ENCODE measurements at places on chromosomes 3 and 15. TPM values are rescaled to one million over a fixed set of nuclear protein-coding genes. Genes with fewer than 3 reads are reported as not detected.
A peak's percentile ranks its signal among the peaks of the same experiment; 100 is the strongest.

- DNase-seq: peak; percentile 65
Observed at GRCh38 chr3:171704002-171704401, 106.3 kb downstream of the PLD1 start.

DNA sequence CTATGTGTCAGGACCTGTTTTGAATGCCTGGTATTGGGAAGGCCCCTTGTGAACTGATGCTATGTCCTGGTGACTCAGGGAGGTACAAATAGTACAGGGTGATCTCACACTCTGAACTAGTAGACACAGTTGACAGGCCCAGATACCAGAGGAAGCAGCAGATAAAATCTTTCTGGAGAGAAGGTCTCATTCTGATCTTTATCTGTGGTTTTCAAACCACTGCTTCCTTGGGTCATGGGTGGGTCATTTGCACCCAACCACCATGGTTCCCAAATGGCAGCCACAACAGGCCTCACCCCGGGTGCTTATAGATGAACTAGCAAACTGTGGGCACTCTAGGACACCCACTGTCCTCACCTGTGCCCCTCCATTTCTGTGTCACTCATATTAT is 43.4 kb downstream of the PXYLP1 start:
- DNase-seq: peak; percentile 63

- no peak for DNase-seq
Observed at GRCh38 chr3:103601666-103602065, 1166.9 kb downstream of the ZPLD1 start.

- peak; percentile 71 for DNase-seq
Observed at GRCh38 chr3:171393032-171393744, 67.0 kb downstream of the TNIK start.

DNA sequence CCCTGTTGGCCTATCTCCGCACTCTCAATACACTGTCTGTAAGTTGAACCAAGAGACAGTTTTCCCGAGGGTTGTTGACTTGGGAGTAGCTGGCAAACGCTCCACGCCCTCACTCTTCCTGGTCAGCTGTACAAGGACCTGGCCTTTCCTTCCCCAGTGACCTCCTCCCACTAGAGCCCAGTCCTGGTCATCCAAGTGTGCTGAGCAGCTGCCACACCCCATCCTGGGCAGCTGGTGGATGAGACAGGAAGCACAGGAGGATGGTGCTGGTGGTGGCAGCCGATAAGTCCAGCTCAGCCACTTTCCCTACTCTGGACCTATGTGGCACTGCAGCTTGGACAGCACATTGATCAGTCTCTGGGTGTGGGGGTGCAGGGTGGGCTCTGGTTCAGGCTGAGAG is 19.8 kb downstream of the PFKFB4 start:
- no peak for DNase-seq

GRCh38 chr15:68213991-68214837 is 9.1 kb upstream of the CALML4 start:
- DNase-seq: no peak

DNA sequence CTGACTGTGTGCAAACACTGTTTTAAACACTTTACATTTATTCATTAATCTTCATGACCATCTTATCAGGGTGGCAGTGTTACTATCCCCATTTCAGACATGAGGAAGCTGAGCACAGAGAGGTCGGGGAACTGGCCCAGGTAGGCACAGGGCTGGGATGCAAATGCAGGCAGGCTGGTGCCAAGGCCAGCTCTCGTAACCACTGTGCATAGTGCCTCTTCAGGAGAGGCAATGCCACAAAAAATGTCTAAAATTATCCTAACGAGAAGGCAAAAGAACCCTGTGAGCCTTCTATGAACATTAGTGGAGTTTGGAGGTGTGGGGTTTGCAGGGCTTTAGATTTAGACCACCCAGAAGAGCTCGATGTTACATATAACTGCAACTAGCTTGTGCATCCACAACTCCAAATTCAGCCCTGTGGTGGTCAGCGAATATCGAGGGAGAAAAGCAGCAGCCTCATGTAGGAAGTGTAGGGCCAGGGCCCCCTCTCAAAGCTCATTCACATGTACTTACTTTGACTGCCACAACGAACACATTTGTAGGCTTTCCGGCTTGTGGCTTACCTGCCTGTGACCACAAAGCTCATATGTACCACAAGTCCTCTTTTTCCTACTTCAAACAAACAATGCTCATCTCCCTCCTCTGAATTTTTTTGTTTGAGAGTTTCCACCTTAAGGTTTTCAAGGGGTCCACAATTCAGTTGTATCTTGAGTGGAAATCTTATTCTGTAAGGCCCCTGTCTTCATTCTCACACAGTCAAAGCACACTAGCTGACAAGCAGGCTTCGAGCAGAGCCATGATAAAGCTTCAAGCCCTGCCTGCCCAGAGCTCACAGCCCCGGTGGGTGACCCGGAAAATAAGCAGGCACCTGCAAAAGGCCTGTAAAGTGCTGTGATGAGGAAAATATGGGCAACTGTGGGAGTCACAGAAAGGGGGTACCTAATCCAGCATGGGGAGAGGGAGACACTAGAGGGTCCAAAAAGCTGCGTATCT is 722.9 kb upstream of the CFAP20DC start:
- DNase-seq: no peak

DNA sequence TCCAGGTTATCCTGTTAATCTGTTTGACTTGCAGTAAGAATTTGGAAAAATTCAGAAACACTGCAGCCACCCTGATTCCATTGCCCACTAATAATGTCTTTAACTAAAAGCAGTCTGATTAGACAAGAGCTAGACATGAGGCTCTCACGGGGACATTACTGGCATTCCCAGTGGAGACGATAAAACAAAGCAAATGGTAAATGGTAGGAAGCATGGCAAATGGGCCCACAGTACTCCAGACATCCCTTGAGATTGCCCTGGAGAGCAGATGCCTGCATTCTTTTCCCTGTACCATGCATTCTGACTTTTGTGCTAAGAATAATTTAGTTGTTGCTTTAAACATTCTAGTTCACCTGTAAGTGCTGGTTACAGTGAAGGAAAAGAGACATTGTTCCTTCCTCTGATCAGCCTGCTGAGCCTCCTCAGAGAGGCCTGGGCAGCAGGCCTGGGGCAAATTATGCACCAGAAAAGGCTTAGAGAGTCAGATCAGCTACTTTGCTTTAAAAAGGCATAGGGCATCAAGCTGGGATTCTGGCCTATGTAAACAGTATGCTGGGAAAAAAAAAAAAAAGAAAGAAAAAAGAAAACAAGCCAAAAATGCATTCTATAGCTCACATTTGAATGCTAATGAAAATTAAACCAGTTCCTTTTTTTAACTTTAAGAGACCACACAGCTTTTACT is 204.6 kb downstream of the GABRG3 start:
- no peak for DNase-seq

GRCh38 chr3:25581823-25582222 is 82.9 kb downstream of the TOP2B start:
- DNase-seq: no peak

DNA sequence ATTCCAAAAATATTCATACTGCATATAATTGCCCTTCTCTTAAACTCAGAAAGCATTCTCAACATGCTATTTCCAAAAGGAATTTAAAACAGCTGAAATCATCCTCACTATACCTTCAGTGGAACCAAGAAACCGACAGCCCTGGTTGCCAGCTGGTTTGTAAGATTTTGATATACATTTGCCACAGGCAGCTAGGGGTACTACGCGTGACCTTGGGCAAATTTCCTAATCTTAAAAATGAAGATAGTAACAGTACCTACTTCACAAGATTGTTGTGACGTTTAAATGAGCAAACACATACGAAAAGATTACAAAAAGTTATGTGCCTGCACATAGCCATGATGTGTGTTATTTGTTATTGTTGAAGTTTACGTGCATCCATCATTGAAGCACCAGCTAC is 7.3 kb downstream of the C3orf70 start:
- DNase-seq: no peak

DNA sequence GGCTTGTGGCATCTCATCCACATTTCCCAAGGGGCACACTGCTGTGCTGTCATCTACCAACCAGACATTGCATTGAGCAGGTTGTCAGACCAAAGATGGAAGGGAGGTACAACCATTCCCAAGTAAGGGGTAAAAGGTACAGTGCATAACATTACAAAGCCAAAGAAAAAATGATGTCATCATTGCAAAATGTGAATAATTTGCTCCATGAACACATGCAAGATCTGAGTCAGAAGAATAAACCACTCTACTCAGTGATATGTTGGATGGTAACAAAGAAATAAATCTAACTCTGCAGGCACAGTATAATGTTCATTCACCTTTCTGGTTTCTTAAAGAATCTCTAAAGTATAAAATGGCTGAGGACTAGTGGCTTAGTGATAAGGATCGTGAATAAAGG is 202.7 kb downstream of the MAGI1 start:
- DNase-seq: no peak

GRCh38 chr15:76866716-76867321 is 38.3 kb downstream of the SCAPER start:
- peak; percentile 50 for DNase-seq

DNA sequence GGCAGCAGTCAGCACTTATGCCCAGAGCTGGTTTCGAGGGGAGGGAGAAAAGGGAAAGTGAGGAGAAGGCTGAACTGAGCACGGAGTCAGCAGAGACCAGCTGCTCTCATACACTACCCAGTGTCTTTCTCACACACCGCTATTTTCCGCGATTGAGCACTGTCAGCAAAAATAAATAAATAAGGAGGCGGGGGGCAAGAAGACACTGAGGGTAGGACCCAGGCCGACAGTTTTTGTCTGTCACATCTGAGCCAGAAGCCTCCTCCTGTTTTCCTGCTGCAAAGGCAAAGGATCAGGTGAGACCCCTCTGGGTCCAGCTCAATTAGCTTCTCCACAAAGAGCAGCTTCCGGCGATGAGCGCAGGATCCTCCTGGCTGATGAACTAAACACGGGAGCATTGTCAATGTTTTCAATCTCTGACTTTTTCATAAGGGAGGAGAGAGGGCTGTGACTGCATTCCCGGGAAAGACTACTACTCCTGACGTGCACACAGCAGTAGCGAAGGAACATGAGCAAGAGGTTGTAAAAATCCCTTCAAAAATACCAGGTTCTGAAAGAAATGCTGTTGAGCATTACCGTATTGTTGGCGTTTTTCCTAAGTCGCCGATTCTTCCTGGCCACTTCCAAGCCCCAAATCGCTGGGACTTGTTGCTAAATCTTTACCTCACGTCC is 1.3 kb downstream of the FRMD5 start:
- peak; percentile 17 for DNase-seq

- DNase-seq: no peak
Observed at GRCh38 chr3:151084893-151085226, 604 bp upstream of the MED12L start.

- DNase-seq: no peak
Observed at GRCh38 chr3:156201411-156202405, 81.3 kb downstream of the KCNAB1 start.

GRCh38 chr15:72801590-72802325 is 18.2 kb upstream of the ADPGK start:
- DNase-seq: no peak

DNA sequence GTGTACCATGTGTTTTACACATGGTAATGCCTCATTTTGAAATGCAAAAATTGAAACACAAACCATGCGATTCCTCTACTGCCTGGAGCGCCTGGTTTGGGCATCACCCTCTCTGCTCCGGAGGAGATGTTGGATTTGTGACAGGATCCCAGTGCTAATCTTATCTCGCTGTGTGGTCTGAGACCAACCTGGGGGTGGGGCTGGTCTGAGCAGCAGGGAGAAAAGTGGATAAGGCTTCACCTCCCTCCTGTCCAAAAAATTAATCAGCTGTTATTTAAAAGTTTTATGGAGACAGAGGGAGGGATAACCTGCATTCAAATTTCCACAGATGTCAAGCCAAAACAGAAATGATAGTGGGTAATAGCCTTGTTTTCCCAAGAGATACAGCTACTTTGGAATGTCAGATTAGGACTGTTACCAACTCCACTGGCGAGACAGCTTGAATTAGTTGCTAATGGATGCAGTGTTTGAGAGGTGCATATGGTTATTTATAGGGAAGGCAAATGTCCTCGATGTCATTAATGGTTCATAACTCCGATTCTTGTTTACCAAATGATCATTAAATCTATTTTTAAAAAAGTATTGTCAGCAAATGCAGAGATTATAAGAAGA is 54.0 kb upstream of the SKOR1 start:
- no peak for DNase-seq

DNA sequence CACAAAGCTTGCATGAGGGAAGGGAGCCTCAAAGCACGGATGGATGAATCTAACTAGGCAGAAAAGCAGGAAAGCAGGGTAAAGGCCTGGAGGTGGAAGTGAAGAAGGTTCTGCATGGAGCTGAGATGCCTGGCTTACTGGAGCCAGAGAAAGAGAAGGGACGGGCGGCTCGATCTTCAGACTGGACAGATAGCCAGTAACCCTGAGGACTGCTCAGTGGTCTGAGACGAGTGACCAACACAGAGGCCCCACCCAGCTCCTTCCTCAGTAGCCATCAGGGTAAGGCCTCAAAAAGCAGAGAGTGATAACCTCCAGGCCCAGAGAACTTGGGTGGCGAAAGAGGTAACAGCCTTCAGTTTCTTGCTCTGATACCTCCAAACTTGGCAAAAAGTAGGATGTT is 6.4 kb downstream of the CLN6 start:
- DNase-seq: no peak

DNA sequence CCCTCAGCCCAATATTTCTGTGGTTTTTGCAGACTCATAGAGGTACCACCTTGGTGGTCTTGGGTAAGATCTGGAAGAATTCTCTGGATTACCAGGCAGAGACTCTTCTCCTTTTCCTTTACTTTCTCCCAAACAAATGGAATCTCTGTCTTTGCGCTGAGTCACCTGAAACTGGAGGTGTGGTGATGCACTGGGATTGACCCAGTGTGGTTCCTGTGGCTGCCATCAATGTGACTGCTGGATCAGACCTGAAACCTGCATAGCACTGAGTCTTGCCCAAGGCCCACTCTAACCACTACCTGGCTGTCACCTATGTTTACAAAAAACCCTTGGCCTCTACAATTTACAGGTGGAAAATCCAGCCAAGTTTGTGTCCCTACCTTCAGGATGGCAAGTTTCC is 295.3 kb downstream of the RBMS3 start:
- DNase-seq: no peak

- DNase-seq: no peak
Observed at GRCh38 chr15:80019168-80019745, 40.2 kb upstream of the ZFAND6 start.

The CRYBG3 gene
- 22.9 TPM for total RNA-seq

The CKMT1A gene
- not detected for total RNA-seq

The CCDC191 gene
- total RNA-seq: 1.9 TPM

The FOXB1 gene
- not detected for total RNA-seq

The TRIM59 gene
- total RNA-seq: 29.6 TPM

The SLC15A2 gene
- under 0.01 TPM for total RNA-seq

The C3orf85 gene
- total RNA-seq: not detected

The PROS1 gene
- 12.1 TPM for total RNA-seq

The NR2E3 gene
- total RNA-seq: 0.97 TPM

The NTRK3 gene
- not detected for total RNA-seq

Measured in fibroblast of villous mesenchyme (primary cell).